ENCODE measurements at places on chromosomes 6 and 20. TPM values are rescaled to one million over a fixed set of nuclear protein-coding genes. Genes with fewer than 3 reads are reported as not detected.

GRCh38 chr6:53316142-53316541 is 32.6 kb downstream of the ELOVL5 start:
- no peak for DNase-seq

Gene HSPA1L
- total RNA-seq = 1.8 TPM

DNA sequence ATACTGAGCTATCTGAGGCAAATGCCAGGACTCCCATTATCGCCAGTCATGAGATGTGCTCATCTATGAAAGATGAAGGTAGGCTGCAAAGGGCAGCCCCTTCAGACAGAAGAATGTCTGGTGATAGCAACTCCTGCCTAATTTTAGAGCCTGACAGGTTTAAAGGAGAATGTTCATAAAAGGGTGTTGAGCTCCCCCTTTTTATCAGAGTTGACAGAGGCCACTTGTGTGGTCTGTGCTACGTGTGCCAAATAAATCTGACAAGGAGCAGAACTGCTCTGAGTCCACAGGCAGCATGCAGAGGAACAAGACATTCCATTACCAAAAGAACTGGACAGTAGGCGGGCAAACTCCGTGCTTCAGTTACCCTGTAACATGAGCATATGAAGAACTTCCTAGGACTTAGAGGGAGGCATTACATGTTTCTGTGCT is 101.8 kb downstream of the PREP start:
- DNase-seq = no peak

Gene EYS
- not detected for total RNA-seq

GRCh38 chr20:10682939-10683338 is 9.1 kb upstream of the JAG1 start:
- no peak for DNase-seq

Gene MAFB
- total RNA-seq = 0.18 TPM

GRCh38 chr6:26016245-26016962 is 53.8 kb downstream of the TRIM38 start:
- DNase-seq = no peak

Gene WFDC9
- not detected for total RNA-seq

- no peak for DNase-seq
Measured at GRCh38 chr6:122308074-122308473, 91.4 kb upstream of the HSF2 start.

DNA sequence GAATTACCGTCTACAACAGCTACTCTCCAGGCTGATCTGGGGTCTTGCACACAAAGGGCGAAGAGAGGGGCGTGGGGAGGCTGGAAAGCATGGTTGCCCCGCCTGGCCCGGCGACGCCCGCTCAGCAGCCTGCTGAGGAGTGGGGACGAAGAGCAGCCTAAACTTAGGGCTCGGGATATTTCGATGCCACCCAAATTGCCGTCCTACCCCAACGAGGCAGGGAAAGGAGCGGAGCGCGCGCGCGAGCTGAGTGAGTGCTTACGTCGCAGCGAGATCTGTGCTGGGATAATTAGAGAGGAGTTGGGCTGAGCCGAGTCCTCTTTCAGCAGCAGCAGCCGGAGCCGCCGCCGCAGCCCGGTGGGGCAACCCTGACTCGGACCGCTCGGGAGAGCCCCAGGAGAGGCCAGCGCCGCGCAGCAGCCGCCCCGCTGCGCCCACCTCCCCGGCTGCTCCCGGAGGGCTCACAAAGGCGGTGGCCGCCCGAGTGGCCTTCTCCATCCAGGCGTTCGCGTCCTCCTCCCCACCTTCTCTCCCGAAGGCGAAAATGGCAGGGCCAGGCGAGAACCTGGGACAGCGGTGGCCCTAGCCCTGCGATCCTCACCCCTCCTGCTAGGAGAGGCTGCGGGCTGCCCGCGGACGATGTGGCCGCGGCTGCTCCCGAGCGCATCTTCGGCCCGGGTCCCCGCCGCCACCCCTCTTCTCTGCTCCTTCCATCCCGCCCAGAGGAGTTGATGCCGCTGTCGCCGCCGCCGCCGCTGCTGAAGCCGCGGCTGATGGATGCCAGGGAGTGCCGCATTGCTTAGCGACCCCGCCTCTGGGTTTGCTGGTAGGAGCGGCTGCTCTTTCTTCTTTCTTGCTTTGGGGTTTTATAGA is at the start of gene CLVS2:
Gene CLVS2 (plus strand): TSS at position 315 of the 873 bp plus-strand sequence. CDS start 1,543 bp downstream, outside the sequence.
- no peak for DNase-seq

Gene CALHM6
- total RNA-seq = 1.5 TPM
